ENCODE measurements at places on chromosomes 13 and 19. TPM values are rescaled to one million over a fixed set of nuclear protein-coding genes. Genes with fewer than 3 reads are reported as not detected.

The PMIS2 gene
- total RNA-seq, result not detected

The SULT2A1 gene
- total RNA-seq, result not detected

The GRIK5 gene
- total RNA-seq, result 0.93 TPM

The SOX21 gene
- total RNA-seq, result 1.2 TPM

The IL11 gene
- total RNA-seq, result 115 TPM

The LMTK3 gene
- total RNA-seq, result 4.5 TPM
